CD4-positive, alpha-beta T cell treated with Interferon gamma for 1 hour (primary cell): ENCODE measurements at places on chromosomes 11 and 22.

- peak; percentile 64 for DNase-seq
Observed at GRCh38 chr11:88337987-88338668, 592 bp upstream of the CTSC start.

- DNase-seq = peak; percentile 44
Observed at GRCh38 chr11:47152953-47153950, 23.4 kb downstream of the ARFGAP2 start.

GRCh38 chr11:120259988-120260565 lies 20.1 kb downstream of the POU2F3 start:
- DNase-seq = no peak

GRCh38 chr11:37671321-37671720 lies 1073.3 kb upstream of the RAG2 start:
- no peak for DNase-seq

GRCh38 chr11:87892291-87892690 lies 283.0 kb downstream of the RAB38 start:
- no peak for DNase-seq

DNA sequence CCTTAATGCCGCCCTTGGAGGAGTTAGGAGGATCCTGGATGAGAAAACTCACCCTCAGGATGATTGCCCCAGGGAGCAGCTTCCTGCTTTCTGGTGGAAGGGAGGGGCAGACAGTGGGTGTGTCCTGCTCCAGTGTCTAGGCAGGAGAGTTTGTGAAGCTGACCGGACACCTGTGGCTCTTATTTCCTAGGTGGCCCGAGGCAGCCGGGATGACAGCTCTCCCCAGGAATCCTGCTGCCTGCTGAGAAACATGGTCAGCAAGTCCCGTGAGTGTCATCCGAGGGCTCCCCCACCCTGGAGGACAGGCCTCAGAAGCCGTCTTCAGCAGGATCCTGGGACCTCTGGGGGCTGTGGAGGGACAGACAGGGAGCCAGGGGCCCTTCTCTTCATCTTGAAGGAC lies 50.4 kb downstream of the ST3GAL4 start:
- DNase-seq = no peak

- no peak for DNase-seq
Observed at GRCh38 chr11:128519338-128519737, 68.0 kb downstream of the ETS1 start.

DNA sequence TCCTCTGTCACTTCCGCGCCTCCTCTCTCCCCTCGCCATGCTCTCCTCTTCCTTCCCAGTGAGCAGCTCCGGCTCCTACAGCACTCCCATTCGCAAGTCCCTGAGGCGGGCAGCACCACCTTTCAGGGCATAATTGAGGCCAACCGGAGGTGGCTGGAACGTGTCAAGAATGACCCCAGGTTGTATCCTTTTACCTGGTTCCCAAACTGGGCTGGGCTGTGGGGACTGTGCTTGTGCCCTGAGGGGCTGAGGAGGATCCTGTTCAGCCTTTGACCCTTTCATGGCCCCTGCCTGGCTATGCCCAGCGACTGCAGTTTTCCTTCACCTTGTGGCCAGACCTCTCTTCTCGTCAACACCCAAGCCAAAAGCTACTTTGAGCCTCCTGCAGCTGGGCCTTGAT lies 84.1 kb downstream of the CEP164 start:
- DNase-seq = no peak

DNA sequence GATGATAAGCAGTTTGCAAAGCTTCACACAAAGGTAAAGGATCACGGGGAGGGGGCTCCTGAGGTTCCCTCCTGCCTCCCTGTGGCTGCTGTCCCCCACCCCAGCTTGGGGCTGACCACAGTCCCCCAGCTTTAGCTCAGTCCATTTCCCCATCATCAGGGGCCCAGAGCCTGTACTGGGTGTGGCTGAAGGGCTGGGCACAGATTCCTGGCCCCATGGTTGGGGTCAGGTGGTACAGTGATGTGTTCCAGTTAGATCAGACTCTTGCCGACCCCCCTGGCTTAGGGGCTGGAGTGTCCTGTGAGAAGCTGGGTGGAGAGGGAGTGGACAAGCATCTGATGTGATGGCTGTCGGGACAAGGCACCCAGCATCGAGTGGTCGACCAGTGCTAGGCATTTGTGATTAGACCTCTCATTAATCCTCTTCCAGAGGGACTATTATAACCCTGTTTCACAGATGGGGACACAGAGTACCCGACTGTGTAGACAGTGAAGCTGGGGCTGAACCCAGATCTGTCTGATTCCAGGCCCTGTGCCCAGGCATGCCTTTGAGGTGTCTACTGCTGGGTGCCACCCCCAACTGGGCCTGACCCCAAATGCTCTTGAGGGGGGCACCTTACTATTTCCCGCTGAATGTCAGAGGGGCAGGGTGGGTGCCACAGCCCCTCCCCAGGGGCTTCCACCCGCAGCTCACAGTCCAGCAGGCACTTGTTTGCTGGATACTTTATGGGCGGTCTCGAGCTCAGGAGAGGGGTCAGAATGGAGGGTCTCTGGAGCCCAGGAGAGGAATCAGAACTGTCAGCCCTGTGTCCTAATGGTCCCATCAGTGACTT lies 4.3 kb downstream of the SHANK3 start:
- no peak for DNase-seq

DNA sequence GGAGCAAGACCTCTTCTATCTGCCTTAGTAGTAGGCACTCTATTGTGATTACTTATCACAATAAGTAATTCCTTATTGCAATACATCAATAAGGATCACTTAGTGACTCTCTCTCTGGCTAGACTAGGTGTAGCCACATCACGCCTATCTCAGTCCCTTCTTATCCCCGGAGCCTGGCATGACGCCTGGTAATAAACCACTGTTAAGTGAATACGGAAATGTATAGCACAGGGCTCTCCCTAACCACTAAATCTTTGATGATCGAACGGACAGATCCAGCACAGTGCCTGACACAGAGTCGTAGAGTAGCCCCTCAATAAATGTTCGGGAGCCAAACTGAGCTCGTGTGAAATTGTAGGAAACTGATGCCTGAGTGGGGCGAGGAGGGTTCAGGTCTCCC lies 143.3 kb downstream of the FBXO7 start:
- no peak for DNase-seq

- no peak for DNase-seq
Observed at GRCh38 chr11:87174870-87175269, 137.1 kb downstream of the TMEM135 start.

DNA sequence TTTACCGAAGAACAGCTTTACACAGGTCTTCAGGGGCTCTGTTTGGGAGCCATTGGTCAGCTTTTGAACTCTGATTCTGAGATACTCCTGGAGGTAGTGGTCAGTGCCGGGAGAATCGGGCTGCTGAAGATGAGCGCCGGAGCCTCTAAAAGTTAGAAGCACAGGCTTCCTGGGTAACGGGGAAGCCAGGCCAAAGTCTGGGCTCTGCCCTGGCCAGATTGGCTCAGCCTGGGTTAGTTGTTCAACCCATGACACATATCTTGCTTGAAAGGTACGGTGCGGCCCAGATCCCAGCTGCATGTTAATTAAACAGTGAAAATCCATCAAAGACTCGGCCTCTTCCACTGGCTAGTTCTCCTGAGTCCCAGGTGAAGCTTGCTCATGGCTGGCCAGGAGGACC lies 18.0 kb downstream of the PARVA start:
- no peak for DNase-seq

GRCh38 chr11:75077316-75077715 lies 19.4 kb downstream of the OR2AT4 start:
- no peak for DNase-seq

DNA sequence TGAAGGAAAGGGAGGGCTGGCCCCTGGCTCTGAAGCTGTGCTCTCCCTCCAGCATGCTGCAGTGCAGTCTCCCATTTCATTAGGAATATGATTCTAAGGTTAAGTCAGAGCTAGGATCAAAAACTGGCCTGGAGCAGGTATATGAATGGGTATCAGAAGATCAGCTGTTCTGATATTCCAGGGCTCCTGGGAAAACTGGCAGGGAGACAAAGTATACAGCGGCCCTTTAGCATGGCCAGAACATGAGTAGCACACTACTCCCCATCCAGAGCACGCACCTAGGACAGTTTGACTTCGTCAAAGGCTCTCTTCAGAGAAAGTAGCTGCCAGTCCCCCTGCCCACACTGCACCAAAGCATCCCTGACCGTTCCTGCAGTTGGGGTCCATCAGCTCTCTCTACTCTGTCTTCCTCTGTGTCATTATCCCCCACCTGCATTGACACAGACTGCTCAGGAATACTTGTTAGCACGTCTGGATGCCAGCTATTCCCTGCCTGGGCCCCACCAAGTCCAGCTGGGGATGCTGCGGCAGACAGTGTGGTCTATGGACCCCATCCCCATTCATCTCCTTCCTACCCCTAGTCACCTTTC lies 4.0 kb upstream of the FCHSD2 start:
- no peak for DNase-seq

- DNase-seq = no peak
Observed at GRCh38 chr22:36166086-36166485, 5.5 kb upstream of the APOL3 start.

DNA sequence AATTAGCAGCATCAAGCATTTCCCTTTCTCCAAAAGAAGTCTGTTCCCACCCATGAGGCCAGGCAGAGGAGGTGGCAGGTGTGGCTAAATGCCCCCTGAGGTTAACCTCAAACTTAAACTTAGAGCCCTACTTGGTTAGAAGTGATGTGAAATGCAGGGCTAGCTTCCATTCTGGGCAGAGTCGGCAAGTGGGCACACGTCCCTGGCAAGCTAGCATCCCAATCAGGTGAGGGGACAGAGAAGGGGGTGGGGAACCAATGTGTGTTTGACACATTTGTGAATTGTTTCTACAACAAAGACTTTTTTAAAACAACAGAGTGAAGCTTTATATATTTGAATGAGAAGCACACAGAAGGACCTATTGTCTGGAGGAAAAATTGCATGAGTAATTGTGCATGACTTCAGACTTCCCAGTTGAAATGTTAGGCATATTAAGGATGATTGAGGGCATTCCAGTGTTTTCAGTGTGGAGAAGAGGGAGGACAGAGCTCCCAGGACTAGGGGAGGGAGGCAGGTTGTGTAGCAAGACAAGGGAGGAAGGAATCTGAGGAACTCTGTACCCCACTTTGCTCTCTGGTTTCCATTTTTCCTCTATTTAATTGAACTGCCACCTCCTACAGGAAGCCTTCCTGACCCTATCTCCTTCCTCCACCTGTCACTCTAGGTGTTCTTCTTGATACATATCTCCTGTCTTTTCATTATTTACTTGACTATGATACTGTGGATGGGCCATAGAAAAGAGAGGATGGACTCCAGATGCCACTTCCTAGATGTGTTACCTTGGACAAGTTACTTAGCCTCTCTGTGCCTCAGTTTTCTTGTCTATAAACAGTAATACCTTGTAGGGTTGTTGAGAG lies 83.3 kb upstream of the PICALM start:
- DNase-seq = no peak

GRCh38 chr11:112620621-112621394 lies 340.4 kb upstream of the NCAM1 start:
- DNase-seq = no peak

GRCh38 chr22:32417906-32418305 lies 5.9 kb upstream of the RTCB start:
- no peak for DNase-seq

- no peak for DNase-seq
Observed at GRCh38 chr11:123351375-123351774, 78.7 kb upstream of the GRAMD1B start.

- DNase-seq = peak; percentile 36
Observed at GRCh38 chr11:61567286-61568061, 13.4 kb downstream of the SYT7 start.

- DNase-seq = no peak
Observed at GRCh38 chr11:104531075-104531474, 367.1 kb upstream of the PDGFD start.

DNA sequence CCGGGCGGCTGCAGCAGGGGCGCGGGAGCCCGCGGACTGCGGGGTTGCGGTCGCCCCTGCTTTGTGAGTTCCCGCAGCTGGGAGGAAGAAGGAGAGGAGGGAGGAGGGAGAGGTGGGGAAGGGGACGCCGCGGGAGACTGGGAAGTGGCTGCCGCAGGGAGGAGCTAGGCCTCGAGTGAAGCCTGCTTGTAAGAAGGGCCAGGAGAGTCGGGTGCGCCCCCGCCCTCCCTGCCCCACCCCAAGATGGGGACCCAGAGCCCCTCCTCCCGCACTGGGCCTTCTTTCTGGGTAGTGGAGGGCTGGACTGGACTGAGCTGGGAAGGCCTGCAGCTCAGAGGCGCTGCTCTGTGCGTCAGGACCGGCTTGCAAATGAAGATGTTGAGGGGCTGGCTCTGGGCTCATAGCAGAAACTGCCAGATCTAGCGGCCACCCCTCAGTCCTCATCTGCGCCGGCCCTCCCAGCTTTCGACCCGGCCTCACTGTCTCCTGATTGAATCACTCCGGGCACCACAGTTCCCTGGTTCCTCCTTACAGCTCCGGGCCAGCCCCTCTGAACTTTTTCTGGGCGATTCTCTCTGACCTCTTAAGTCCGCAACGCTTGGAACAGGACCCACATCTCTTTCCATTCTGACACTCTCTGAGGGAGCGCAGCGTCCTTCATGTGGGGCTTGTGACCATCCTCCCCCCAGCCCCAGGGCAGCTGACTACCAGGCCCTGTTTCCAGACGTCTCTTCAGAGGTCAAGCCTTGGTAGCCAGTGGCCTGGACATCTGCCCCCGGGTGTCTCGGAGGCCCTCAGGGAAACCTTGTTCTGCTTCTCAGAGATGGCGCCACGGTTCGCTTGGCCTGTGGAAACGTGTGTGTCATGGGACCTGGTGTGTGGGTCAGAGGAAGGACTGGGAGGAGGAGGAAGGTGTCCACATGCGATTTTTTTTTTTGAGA lies 21.9 kb downstream of the SERPINH1 start:
- DNase-seq = no peak

DNA sequence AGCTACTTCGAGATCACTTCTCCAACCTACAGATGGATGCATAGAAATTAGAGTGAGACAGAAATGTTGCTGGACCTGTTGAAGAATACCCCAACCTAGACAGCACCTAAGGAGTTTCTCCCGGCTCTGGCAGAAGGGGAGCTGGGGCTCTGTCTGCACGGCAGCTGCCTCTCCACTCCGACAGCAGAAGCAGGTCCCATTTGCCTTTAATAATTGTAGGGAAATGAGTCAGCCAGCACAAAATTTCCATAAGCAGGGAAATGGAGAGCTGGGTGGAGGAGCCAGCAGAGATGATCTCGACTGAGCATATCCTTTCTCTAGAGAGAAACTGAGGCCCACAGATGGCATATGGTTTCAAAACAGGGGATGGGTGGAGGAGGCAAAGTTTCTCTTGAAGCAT lies 80.1 kb downstream of the EFCAB6 start:
- no peak for DNase-seq

- no peak for DNase-seq
Observed at GRCh38 chr22:27494785-27495184, 306.8 kb downstream of the MN1 start.

DNA sequence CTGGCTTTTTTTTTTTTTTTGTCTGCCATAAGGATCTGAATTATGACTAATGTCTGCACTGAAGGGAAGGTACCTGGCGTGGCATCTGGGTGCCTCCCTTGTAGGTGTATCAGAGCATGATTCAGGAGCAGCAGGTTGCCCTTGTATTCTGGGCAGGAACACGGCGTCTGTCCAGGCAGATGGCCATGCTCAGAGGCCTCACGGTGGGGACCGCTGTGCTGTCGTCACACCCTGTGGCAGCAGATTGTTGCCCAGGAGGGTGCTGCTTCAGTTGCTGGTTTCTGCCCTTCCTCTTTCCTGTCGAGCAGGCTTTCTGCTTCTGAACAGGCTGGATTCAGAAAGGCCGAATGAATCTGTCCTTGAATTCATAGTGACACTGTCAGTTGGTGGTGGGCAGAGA lies 11.0 kb downstream of the ZNRF3 start:
- DNase-seq = peak; percentile 2

GRCh38 chr11:96194581-96195374 lies 148.2 kb downstream of the MAML2 start:
- no peak for DNase-seq
